RPMI7951 (cell line): ENCODE measurements at places on chromosomes 6 and 20. TPM values are rescaled to one million over a fixed set of nuclear protein-coding genes. Genes with fewer than 3 reads are reported as not detected.

GRCh38 chr6:49743429-49743828 lies 759 bp downstream of the CRISP3 start:
- DNase-seq = no peak

The LTB gene
- not detected in 2 replicates for total RNA-seq

The FAM83C gene
- total RNA-seq = not detected in 2 replicates

The CCDC170 gene
- total RNA-seq = not detected in 2 replicates

GRCh38 chr6:91166271-91167046 lies 579.6 kb upstream of the MAP3K7 start:
- no peak for DNase-seq

DNA sequence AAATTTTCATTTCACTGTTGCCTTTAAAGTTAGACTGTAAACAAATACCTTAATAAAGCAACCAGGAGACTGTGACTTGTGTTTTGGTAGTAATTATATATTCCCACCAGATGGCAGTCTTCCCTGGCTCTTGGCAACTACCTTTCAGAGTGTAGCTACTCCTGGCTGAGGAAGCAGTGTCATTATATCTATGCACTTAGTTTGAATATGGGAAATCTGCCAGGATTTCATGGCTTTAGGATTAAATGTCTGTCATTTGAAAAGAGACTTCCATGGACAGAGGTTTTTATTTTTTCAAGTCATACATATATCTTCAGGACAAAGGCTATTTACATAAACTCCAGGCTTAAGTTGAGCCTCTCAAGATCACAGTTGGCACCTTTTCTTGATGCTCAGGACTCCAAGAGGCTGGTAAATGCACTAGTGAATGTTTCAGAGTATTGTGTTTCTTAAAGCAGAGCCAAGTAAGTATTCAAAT lies 160.1 kb downstream of the C6orf58 start:
- DNase-seq = peak; percentile 63

The BMP5 gene
- total RNA-seq = not detected in 2 replicates

The IMPG1 gene
- total RNA-seq = not detected in 2 replicates

GRCh38 chr6:100346828-100347227 lies 117.9 kb downstream of the SIM1 start:
- peak; percentile 56 for DNase-seq

- DNase-seq = peak; percentile 58
Measured at GRCh38 chr20:48791666-48792071, 36.1 kb downstream of the PREX1 start.

DNA sequence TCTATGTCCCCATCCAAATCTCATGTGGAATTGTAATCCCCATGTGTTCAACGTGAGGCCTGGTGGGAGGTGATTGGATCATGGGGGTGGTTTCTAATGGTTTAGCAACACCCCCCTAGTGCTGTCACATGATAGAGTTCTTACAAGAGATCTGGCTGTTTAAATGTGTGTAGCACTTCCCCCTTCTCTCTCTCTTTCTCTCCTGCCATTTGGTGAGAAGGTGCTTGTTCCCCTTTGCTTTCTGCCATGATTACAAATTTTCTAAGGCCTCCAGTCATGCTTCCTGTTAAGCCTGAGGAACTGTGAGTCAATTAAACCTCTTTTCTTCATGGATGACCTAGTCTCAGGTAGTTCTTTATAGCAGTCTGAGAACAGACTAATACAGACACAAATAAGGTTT lies 165.4 kb downstream of the OGFRL1 start:
- peak; percentile 14 for DNase-seq
